ENCODE measurements at places on chromosomes 3 and 15.

DNA sequence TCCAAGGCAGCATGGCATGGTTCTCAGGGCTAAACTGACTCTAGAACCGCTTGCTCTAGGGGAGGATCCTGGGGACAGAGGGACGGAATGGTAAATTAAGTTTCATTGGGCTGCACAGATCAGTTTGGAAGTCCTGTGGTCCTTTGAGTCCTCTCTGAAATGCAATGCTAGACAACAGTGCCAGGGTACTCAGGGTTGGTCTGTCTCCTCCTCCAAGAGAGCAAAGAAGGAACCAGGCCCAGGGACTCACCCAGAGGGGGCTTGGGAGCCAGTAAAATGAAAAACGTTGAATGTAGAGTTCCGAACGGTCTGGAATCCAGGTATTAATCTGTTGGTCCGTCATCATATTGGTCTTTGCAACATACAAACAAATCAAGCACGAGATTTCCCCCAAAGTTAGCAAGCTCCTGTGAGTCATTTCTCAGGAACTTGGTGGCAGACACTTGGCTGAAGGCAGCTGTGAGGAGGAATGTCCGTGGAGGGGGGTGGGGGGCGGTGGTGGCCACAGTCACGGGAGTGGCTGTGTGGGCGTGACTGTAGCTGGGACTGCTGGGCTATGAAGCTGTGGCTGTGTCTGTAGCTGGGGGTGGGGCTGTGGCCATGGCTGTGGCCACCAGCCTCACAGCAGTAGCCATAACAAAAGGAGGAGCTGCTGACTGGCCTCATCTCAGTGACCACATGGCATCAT is 361.0 kb downstream of the SHQ1 start:
- peak; percentile 76 for DNase-seq

DNA sequence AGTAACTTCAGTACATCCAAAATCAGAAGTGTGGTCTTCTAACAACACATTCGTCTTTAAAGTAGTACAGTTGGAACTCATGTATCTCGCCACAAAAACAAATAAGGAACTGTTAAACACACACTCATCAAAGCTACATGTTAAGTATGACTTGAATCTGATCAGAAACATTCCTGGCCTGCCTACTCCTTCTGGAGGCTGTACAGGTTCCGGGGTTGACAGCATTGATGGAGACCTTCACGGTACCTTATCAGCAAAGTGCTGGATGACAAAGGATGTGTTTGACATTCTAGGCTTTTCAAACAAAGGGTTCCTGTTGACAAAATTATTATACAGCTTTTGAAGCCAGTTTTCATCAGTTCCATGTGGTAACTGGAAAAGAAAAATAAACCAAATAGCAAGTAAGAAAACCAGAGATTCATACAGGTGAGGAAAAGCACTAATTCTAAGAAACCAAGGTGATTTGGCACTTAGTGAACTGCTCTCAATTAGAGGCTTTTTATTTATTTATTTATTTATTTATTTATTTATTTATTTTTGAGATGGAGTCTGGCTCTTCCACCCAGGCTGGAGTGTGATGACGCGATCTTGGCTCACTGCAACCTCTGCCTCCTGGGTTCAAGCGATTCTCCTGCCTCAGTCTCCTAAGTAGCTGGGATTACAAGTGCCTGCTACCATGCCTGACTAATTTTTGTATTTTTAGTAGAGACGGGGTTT is 44.3 kb downstream of the MYO5C start:
- no peak for DNase-seq

GRCh38 chr15:83947156-83947555 is 288.4 kb upstream of the GOLGA6L4 start:
- DNase-seq = no peak

DNA sequence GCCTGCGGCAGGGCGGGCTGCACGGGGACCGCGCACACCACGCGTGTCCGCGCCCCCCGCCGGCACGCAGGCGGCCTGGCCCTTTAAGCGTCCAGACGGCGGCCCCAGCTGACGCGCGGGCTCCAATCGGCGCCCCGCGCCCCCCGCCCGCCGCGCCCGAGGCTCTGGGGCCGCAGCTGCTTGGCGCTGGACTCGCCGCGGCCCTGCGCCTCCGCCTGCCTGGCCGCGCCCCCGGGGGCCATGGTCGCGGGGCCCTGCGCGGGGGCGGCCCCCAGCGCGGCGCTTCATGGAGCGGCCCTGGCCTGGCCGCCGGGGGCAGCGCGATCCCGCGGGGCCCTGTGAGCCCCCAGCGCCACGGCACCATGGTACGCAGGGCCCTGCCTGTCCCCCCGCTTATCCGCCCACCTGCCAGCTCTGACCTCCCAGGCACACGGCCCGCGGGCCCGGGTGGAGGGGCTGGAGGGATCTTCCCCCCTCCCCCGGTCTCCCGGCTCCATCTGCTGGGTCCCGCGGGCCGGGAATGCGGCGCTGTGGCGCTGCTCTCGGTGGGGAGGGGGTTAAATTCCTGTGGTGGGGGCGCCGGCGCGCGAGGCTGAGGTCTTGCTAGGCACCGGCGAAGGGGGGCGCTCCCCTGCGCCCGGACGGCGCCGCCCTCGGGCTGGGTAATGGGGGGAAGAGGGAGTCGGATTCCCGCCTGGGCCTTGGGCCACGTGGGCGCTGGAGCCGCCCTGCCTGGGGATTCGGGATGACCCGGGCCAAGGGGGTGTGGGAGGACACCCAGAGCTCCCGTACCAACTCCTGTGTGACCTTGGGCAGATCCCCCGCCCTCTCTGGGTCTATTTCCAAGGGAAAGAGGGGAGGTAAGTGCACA is 1.1 kb downstream of the ZBTB47 start:
- no peak for DNase-seq

DNA sequence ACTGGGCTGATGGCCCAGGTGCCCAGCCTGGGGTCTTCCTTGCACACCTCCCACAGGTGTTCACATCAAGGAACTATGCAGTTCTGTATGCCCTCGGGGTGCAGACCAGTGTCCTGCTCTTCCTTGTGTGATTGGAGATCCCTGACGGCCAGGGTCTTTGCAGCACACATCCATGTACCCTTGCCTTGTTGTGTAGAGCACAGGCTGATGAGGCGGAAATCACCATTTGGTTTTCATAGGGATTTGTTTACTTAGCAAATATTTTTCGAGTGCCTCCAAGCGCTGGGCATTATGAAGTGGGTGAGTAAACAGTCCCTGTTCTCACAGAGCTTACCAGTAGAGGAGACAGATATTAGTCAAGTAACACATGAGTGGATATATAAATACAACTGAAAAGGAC is 209.3 kb upstream of the UMPS start:
- no peak for DNase-seq

DNA sequence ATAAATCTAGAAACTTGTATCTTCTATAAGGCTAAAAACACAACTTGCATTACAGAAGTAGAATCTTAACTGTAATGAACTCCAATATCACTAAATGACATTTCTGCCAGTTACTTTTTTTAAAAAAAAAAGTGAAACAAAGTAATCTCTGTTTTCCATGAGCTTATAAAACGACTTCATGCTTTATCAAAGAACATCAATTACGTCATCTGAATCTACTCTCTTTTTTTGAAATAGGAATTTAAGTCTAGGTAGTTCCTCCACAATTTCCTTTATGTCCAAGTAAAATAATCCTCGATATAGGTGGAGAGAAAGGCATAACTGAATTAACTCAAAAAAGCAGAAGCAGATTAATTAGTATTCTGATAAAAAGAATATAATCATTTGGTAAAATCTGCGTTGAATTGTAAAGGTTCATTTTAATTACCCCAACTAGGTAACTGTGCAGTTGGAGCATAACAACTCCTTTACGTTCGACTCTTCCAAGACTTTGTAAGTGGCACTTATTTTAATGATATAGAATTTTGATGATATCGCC is 1.4 kb downstream of the UACA start:
- DNase-seq = no peak

GRCh38 chr3:111692593-111693552 is 97.7 kb upstream of the ZBED2 start:
- no peak for DNase-seq

DNA sequence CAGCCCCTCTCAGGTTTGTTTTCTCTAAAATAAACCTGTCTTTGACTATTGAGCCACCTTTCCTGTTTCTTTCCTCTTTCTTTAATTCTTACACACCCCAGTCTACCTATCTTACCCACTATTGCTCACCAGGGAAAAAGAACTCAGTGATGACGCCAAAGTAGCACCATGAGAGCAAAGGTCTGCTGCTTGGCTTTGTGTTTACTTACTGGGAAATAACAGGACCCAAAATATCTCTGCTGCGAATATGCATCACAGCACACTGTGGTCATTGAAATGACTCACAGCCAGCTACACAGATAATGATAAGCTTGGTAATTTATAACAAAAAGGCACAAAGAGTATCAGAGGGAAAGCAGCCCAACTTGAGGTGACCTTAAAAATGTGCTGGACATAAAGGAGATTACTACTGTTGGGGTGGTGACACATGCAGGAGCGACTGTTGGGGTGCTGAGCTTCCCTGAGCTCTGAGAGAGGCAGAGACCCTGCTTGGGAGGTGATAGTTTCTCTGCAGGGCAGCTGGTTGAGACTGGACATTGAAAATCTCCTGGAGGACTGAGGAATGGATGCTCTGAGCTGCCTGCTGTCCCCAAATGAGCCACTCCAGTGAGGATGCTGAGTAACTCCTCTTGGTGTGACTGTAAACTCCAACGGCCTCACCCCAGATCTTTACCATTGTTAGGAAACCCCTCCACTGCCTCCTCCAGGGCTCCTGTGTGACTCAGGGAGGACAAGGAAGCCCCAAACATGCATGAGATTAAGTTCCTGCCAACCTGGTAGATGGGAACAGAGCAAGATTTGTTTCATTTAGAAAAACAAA is 14.5 kb downstream of the EFCAB12 start:
- no peak for DNase-seq

DNA sequence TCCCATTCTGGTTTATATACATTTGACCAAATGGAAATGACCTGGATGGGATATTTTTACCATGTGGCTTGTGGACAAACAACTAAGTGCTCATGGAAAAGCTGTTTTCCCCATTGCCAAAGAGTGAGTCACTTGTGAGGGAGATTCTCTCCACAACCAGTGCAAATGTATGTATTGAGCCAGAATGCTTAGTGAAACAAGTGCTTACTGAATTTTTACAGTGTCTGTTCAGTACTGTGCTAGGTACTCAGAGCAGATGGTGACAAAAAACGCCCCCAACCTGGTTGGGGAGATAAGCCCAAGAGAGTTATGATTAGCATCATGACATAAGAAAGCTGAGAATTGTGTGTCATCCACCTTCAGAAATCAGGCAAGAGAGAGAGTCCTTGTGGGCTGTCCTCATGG is 2.3 kb downstream of the CHP1 start:
- no peak for DNase-seq

DNA sequence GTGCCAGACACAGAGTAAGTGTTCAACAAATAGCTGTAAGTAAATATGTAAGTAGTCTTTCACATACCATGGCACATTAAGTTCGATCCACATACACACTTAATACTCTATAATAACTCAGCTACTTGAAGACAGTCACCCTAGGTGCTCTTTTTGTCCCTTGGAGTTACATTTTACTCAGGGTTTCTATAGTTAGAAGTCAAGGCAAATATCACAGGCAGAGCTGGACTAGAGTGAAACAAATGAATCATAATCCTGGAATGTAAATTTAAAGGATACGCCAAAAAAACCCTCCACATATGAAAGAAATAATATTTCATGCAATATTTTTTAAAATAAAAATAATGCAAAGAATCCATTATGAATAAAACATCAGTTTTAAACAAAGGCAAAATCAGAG is 461.8 kb downstream of the MAGI1 start:
- no peak for DNase-seq

DNA sequence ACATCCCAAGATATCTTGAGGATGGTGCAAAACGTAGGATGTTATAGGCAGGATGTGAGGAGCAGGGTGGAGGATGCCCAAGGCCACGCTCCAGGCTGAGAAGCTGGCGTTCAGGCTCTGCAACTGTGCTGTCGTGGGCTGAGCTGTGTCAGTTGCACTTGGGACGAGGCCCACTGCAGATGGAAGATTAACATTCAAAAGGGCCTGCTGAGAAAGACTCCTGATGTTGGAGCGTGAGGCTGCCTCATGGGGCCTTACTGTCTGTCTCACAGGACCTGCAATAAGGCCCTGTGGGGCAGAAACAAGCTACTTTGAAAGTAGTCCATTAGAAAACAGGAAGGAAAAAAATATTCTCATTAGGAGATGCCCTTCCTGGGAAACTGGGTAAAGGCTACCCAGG is 60.6 kb upstream of the SEC61A1 start:
- no peak for DNase-seq

GRCh38 chr15:82792068-82792467 is 13.8 kb downstream of the FSD2 start:
- DNase-seq = no peak

DNA sequence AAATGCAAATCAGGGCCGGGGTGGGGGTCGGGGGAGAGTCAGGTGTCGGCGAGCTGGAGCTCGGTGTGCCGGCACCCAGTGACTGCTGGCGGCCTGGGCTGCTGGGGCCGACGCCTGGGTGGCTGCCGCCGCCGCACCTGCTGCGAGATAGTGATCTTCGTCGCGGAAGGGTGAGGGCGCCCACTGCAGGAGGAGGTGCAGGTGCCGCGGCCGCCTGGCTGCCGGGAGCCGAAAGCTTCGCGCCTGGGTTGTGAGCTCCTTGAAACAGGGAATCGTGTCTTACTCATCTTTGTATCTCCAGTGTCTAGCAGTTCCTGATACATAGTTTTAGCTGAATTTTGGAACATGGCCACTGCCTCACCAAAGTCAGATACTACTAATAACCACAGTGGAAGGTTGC is 64.0 kb upstream of the CPOX start:
- peak; percentile 27 for DNase-seq

- DNase-seq = no peak
These were observed 19.5 kb downstream of the RYK start for GRCh38 chr3:134231131-134231530.

- DNase-seq = no peak
These were observed 7.4 kb upstream of the ZNF589 start for GRCh38 chr3:48233542-48233941.

GRCh38 chr3:105853801-105854432 is 14.9 kb downstream of the CBLB start:
- no peak for DNase-seq

DNA sequence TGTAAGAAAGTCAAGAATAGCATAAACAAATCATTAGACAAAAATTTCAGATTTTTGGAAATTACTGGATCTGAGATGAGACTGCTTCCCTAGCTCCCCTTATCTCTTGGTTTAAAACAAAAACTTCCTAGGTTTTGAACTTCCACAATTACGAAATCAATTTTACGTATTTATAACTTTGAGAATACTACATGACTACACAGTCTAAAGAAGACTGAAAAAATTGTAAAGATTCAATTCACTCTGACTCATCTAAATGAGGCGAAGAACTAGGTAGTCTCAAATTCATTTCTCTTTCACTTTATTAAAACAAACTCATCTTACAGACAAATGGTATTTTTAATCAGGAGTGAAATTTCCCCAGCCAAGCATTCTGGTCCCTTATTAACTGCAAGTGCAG is 10.3 kb downstream of the CCDC54 start:
- no peak for DNase-seq

DNA sequence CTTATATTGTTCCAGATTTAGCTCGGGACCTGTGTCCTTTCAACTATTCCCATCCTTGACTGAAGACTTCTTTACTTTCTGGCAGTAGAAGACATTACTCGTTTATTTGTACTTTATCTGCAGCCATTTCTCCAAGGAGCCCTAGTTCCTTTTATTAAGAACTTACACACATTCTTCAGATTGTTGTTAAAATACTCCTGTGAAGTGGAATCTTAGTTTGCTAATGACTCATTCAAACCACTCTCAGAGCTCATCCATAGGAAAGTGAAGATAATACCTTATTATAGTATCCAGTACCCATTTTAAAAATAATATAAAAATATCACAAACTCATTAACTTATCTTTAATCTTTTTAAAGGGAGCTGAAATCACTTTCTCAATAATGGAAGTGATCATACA is 63.5 kb downstream of the C3orf70 start:
- DNase-seq = no peak

- DNase-seq = no peak
These were observed 59.4 kb downstream of the MCTP2 start for GRCh38 chr15:94290730-94291129.
